Fibroblast of skin of left quadriceps (primary cell): ENCODE measurements at places on chromosomes 4 and X.

DNA sequence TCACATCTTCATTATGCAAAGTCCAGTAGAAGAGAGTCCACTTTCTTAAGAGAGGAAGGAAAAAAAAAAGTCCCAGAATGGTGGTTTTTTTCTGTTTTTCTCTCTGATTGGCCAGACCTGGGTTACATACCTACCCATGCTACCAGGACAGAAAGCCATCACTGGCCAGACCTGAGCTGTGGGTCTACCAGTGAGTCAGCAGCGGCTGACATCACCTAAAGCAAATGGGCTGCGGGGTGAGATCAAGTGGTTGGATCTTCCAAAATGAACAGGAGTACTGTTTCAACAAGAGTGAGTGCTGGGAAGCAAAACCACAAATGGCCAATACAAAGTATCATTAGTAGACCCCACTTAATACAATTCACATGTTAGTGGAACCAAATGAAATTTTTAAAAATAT is 1.6 kb upstream of the NDST3 start:
- DNase-seq = no peak

DNA sequence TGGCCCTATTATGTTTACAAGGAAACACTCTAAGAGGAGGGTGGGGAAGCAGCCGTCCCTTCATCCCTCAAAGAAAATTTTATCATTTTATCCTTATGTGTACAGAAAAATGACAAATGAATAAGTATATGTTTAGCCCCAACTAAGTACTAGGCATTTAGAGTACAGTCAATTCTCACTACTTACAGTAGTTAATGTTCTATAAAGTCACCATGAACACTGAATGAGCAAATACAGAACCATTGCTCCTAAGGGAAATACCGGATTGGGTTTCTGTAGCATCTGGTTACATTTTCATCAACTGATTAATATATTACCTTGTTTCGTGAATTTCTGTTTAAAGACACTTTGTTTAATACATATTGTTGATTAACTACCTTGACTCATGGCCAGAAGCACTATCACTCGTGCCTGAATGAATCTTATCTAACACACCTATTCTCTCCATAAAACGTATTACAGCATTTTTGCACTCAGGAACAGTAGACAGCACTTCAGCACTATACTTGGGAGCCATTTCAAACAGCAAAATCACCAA is 109.3 kb downstream of the ASB9 start:
- no peak for DNase-seq

- peak; percentile 75 for DNase-seq
Measured at GRCh38 chr4:137524725-137525369, 7.4 kb downstream of the PCDH18 start.

DNA sequence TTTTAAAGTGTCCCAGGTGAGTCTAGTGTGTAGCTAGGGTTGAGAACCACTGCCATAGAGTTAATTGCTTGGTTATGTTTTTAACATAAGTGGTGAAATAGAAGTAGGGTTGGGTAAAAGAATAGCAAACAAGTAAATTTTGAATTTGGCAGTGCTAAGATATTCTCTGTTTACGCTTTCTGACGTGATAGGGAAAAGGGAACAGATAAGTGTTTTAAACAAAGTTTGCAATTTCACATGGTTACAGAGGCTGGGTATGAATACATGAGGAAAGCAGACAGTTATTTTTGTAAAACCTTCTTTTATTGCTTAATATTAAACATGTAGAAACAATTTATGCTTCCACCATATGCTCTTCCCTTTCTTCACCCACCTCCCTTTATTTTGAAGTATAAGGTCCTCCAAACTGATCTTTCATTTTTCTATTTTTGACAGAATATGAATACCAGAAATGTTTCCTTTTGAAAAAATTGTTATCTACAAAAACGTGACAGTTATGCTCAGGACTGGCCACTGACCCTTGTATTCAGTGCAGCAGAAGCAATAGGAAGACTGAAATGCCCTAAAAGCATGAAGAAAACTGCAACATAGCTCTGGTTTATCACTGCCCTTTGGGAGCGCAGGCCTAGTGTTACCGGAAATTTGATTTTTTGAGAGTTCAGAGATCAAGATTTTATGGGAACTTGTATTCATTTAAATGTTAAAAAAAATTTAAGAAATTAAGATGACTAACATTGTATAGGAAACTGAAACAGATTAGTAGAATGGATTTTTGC is 214.4 kb upstream of the ARSJ start:
- DNase-seq = no peak

DNA sequence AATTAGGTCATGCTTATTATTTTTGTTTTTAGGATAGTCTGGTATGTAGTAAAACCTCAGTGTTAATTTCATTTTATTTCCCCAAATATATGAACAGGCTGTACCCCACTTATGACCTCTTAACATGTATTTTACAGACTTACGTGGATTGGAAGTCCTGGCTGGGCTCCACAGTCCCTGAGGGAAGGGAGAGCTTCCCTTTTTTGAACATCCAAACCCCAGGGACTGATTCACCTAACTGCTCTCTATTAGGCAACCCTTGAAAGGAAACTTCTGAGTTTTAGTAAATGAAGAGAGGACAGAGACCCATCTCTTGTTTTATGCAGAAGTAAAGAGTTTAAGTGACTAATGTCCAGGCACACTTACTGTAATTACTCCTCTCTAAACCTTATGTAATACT is 233.1 kb upstream of the SPRY1 start:
- no peak for DNase-seq

- no peak for DNase-seq
Measured at GRCh38 chr4:113760795-113761619, 531 bp downstream of the CAMK2D start.

DNA sequence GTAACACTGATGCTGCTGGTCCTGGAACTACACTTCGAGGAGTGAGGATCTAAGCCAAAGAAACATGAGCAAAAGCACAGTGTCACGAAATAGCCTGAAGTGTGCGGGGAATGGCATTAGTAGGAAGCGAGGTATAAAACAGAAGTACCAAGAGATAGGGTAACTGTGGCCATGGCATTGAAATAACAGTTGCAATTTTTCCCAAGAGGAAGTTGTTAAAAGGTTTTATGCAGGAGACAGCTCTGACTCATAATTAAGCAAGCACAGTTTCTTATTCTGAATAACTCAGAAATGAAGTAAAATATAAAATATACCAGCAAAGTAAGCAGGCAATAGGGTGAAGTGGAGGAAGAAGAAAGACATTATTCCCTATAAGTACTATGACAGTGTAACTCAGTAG is 90.3 kb upstream of the TMEM150C start:
- DNase-seq = no peak

GRCh38 chr4:4752025-4752424 is 107.4 kb upstream of the MSX1 start:
- DNase-seq = no peak

- DNase-seq = no peak
Measured at GRCh38 chrX:38656350-38656915, 95.1 kb downstream of the TSPAN7 start.

- no peak for DNase-seq
Measured at GRCh38 chr4:149266301-149266700, 549.3 kb downstream of the IQCM start.

- DNase-seq = no peak
Measured at GRCh38 chr4:122623637-122624166, 2.8 kb upstream of the IL21 start.

- DNase-seq = no peak
Measured at GRCh38 chr4:140234697-140235060, 80.7 kb upstream of the MAML3 start.

DNA sequence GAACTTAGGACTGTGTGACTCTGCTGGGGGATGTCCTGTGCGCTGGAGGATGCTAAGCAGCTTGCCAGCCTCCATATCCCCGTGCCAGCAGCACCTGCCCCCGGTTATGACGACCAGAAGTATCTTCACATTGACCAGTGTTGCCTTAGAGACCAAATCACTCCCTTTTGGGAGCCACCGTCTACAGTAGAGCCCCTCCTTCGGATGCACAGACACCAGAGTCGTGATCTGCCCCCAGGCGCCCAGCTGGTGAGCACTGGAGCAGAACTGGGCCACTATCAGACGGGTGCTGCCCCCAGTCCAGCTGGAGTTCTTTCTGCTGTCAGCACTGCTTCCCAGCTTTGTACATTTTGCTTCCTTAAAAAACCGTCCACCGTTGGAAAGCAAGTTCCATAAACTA is 30.0 kb upstream of the TADA2B start:
- no peak for DNase-seq

GRCh38 chr4:48193921-48194468 is 59.9 kb upstream of the TXK start:
- DNase-seq = no peak

GRCh38 chr4:165756836-165757235 is 116.2 kb upstream of the TLL1 start:
- no peak for DNase-seq

DNA sequence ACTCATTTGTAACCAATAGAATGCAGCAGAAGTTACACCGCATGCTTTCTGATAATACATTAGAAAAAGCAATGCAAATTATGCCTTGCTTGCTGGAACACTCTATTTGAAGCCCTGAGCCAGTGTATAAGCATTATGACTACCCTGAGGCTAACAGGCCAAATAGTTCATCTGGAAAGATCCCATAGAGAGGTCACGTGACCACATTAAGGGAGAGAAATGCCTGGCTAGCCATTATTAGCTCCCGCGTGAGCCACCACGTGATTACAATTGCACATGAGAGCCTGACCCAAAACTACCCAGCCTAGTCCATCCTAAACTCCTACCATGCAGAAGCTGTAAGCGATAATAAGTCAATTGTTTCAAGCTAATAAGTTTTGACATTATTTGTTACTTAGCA is 472.9 kb upstream of the GALNTL6 start:
- DNase-seq = no peak

- DNase-seq = no peak
Measured at GRCh38 chr4:56818797-56819196, 2.7 kb downstream of the SPINK2 start.

DNA sequence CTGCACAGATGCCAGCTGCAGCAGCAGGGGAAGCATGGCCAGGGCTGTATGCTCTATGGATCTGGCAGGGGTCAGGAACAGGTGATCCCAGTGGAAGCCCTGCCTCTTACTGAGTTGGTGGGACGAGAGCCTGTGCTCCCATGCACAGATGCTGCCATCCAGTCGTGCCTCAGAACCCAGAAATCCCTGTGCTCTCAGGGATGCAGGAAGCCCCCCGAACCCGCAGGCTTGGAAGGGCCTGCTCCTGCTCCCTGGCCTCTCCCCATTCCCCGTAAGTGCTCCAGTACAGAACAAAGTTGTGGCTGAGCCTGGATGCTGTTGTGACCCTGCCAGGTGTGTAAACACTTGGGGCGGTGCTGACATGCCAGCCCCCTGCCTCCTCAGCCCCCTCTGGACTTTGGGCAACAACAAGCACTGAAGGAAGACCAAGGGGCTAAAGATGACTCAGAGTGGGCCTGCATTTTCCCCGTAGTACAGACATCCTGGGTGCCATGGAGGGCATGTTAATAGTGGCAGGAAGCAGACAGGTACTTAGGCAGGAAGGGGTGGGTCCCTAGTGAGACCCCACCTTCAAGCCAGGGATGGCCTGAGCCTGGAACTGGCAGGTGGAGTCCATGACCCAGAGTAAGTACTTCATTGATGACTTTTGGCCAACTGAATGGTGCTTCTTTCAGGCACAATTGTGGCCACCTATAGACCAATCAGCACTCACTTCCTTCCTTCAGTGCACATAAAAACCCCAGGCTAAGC is 1640.7 kb downstream of the C4orf33 start:
- DNase-seq = no peak

- DNase-seq = no peak
Measured at GRCh38 chr4:142307857-142308256, 538.2 kb downstream of the INPP4B start.

DNA sequence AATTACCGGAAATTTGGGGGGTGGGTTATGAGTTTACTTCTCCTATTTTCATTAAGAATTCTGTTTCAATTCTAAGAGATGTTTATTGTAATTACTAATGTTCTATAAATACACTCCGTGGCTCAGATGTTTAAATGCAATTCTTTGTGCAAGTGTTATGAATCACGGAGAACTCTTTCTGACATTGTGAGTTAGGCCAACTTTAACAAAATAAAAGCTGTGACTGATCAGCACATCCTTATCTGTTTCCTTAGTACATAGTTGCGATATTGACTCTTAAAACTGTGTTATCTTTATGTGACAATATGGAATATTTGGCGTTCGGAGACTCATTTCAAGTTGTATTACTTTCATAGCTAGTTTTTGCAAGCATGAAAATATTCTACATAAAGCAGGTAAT is 902 bp downstream of the KLHL4 start:
- no peak for DNase-seq

DNA sequence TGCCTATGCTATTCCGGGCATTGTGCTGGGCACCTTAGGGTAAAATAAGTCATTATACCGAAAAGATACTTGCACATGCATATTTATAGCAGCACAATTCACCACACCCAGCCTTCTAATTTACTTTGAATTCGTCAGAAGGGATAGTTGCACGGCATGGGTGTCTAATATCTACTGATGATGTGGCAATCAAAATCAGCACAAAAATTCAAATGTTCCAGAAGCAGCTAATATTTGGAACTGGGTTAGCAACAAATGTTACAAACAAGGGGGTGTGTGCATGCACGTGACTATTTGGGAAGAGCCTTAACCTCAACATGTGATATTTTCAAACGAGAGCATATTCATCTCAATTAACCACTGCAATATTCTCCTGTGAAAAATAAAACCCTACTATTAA is 79.7 kb upstream of the PRSS48 start:
- DNase-seq = no peak

- peak; percentile 49 for DNase-seq
Measured at GRCh38 chrX:2385224-2385623, 115.6 kb downstream of the DHRSX start.

- DNase-seq = no peak
Measured at GRCh38 chrX:36314303-36314702, 394.8 kb downstream of the CFAP47 start.

- DNase-seq = no peak
Measured at GRCh38 chr4:48709901-48710300, 70.2 kb downstream of the FRYL start.

DNA sequence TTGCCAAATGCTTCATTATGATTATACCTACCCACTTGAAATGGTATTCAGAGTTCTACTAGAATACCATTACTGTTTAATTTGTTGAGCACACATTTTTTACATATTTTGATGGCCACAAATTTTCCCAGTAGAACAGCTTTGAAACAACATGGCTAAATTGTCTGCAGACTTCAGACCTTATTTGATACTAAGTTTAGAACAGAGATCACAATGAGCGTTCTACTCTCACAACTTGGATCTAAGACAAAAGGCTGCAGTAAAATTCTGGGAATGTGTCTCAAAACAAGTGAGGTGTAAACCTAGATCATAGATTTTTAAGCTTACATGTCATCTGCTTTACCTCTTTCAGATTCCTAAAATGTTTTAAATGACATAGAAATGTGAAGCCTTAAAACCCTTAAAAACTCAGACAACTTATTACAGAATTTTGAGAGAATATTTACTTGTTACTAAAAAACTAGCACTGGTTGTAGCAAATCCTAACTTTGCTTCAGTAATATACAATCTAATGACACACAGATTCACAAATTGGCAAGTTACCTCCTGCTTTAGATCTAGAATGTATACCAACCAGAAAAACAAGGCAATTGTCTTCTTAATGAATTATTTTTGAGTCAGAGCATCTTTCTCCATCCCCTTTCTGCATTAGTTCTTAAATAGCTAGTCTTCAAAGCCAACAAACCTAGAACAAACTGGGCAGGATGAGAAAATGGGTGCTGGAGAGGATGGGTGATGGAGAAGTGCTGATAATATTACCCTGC is 243.3 kb downstream of the SLC7A11 start:
- peak; percentile 88 for DNase-seq
